H9 (cell line): ENCODE measurements at places on chromosomes 11 and 22.
A peak's percentile ranks its signal among the peaks of the same experiment; 100 is the strongest.

DNA sequence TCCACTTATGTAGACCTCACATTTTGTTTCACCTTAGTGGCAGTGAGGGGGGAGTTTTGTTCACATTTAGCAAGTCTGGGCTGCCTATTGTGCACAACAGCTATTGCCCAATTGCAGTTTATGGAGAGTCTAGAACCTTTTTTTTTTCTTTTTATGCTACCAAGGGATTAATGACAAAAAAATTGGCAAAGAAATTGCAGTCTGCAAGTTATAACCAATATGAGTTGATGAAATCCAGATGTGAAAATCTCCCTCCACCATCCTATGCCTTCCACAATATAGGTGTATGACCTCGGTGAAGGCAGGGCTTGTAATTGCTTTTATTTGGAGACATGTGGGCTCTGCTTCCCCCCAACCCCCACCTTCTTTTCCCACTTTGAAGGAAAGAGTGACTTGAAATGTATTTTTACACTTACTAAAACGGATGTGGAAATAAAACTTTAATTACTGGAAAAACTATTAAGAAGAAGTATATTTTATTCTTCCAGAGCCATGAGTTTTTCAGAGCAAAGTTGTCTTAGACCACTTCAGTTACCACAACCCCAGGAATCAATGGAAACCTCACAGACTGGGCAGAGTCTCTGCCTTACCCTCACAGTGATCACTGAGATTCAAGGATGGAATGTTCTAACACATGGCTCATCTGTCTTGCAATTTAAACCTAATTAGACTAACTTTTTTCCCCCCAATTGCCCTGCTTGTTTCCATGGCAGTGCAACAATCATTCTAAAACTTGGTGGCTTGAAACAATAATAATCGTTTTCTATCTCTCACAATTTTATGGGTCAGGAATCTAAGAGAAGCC lies 120.8 kb upstream of the SLC5A12 start:
- DNase-seq, result no peak

- DNase-seq, result peak; percentile 97
Measured at GRCh38 chr11:26331911-26332571, at the start of gene ANO3. Gene ANO3, plus strand, starts transcription at chr11:26332130. Its CDS starts 146 bp downstream, at chr11:26332276.

GRCh38 chr11:58639669-58640068 lies 17.2 kb downstream of the CNTF start:
- DNase-seq, result no peak

- DNase-seq, result no peak
Measured at GRCh38 chr11:33545931-33546330, 154.7 kb downstream of the C11orf91 start.

- DNase-seq, result no peak
Measured at GRCh38 chr11:47507563-47508239, 45.2 kb downstream of the CELF1 start.

DNA sequence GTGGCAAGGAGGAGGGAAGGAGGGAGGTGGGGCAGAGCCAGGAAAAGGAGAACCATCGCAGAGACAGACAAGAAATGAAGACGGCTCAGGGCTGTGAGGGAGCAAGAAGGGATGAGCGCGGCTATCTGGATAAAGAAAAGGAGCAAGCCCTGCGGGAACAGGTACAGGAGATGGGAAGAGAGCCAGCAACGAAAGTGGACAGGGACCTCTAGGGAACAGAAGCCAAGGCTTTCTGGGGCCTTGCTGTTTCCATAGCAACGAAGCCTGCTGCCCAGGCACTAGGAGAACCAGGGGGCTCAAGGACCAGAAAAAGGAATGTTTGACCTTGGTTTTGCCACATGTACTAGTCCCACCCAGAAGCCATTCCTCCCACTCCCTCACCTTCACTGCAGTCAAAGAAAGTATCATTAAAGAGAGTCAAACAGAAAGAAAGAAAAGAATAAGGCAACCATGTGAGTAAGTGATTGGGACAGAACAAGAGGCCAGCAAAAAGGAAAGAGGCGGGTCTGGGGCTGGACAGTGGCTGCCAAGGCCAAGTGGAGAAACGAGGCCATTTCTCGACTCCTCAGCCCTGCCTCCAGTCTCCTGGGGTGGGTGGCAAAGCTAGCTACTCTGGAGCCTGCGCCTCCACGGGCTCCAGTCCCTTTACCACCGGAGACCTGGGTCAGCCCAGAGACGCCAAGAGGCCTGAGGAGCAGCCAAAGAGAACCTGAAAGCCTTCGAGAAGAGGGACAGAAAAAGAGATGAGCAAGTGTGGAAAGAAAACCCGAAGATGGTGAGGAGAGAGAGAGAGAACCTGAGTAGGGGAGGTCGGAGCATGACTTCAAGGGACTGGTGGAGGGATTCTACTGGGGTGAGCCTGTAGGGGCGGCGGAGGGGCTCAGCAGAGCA lies 35.1 kb downstream of the NRXN2 start:
- DNase-seq, result peak; percentile 40

GRCh38 chr11:20010851-20011225 lies 149.4 kb downstream of the DBX1 start:
- DNase-seq, result no peak

DNA sequence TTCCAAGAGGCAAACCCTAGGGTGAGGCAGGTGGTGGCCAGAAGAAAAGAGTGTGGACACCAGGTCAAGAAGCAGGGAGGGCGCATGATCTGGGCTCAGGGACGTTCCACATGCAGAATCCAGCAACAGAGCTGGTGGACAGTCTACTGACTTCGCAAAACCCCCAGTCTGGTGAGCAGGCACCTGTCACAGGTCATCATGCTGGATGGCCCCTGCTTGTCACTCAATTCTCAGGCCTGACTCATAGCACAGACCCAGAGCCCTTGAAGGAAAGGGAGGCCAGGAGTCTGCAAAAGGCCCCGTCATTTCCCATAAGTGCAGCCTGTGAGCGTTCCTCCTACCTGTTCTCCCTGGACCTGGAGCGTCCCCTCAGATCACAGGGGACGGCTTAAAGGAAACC lies 18.2 kb downstream of the APOL4 start:
- DNase-seq, result no peak

DNA sequence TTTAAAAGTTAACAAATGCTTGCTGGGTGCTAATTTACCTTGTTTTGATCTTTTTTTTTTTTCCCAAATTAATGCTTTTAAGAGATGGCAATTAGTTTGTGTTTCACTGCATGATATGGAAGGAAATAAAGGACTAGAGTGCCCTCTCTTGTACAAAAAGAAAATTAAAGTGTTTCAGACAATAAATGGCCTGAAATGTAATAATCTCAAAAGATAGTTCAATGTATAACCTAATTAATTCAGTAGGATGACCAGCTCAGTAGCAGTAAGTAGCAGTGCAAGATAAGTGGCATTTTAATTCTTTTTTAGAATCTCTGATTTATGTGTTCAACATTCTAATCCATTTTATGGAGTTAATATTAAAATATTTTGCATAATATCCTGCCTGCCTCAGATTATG lies 39.9 kb upstream of the MYO18B start:
- DNase-seq, result no peak

DNA sequence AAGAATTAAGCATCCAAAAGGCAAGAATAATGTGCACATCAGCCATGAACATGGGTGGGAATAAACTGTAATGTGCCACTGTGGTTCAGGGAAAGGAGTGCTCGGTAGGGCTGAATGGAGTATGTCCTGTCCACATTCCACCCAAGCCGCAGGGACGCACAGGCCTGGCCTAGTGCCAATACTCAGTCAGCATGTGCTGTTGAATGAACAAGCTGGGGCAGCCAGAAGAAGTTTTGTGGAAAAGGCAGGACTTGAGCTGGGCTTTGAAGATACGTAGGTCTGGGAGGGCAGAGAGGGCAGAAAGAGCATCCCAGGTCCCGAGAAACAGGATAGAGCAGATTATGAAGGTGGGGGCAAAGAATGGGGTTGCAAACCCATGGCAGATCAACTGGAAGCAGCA lies 60.0 kb upstream of the PLET1 start:
- no peak for DNase-seq

- DNase-seq, result no peak
Measured at GRCh38 chr11:59336931-59337330, 21.8 kb upstream of the OR5AN1 start.

GRCh38 chr11:124961972-124962609 lies 8.1 kb downstream of the CCDC15 start:
- no peak for DNase-seq

DNA sequence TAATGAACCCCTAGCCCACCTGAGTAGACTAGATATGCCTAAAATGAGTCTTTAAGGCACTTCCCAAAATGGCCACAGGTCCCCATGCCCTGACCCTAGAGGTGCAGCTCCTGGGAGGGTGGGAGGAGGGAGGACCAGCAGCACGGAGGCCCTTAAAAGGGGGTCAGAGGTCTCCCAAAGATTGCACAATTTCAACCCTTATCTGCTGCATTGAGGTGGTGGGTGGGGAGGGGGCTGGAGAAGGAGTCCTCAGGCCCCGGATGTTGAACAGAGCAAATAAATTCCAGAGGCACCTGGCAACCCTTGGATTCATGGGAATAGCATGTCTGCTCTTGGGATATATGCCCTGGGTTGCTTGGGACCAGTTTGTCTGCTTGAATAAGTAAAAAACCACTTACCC lies 57.6 kb downstream of the NAV2 start:
- no peak for DNase-seq

- peak; percentile 3 for DNase-seq
Measured at GRCh38 chr11:8023831-8024555, 36.9 kb downstream of the EIF3F start.

DNA sequence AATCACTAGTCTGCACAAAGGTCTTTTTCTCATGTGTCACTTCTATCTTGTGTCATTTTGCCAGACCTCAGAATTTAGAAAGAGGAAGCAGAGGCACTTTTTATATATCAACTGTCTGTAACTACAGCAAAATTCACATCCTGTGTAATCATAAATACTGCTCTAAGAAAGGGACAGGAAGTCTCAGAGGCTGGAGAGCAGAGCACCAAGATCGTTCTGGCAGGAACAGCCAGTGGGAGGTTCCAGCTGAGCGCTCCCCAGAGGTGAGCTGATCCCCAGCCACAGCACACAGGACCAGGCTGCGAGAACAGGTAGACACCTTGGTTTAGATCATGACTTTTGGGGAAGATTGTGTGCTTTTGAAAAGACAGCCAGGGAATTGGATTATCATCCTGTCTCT lies at the start of gene MS4A7:
TSS of gene MS4A7 (plus strand) at position 179 of the 400 bp plus-strand sequence. CDS start 4,610 bp downstream, outside the sequence.
- DNase-seq, result no peak

DNA sequence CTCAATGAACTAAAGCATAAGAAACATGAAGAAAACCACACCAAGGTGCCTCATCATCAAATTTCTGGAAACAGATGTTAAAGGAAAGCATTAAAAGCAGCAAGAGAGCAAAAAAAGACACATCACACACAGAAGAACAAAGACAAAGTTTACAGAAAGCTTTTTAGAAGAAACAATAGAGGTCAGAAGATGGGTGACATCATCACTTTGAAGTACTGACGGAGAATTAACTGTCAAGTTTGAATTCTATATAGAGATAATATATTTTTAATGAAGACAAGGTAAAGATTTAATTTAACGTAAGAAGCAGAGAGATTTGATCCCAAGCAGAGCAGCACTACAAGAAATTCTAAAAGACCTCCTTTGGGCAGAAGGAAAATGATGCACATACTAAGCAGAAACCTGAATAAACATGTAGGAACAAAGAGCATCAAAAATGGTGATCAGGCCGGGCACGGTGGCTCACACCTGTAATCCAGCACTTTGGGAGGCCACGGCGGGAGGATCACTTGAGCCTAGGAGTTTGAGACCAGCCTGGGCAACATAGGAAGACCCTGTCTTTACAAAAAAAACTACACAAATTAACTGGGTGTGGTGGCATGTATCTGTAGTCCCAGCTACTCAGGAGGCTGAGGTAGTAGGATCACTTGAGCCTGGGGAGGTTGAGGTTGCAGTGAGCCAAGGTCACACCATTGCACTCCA lies 63.3 kb upstream of the RTL6 start:
- no peak for DNase-seq

DNA sequence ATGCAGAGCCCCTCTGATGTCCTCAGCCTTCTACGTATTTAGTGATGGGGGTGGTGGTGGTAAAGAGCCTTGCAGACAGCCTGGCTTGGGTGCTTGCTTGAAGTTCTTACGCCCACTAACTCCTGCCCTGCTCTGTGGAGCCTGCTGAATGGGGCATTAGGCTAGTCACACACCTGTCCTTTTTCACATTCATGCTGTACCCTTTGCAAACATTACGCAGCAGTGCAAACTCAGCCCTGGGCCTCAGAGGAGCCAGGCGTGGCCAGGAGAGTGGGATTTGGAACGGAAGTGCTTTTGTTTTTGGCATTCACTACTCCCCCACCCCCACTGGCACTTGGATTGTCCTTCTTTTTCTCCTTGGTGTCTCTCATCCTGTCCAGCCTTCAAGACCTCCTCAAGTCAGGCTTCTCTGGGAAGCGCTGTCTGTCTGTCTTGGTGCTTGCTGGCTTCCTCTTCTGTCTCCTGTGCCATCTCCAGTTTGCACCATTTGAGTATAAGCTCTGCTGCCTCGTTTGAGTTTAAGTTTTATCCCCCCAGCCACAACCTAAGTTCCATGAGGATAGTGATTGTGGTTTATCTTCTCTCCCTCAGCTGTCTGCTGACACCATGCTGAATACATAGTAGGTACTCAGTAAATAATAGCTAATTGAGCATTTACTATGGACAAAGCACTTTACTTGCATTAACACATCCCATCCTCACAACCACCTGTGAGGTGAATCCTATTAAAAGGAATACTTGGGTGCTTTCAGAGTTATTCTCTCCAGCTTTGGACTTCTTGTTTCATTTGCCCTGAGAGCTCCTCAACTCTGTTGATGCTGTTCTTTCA lies 26.7 kb downstream of the ZBTB16 start:
- no peak for DNase-seq
